ENCODE measurements at places on chromosomes 5 and 9. TPM values are rescaled to one million over a fixed set of nuclear protein-coding genes. Genes with fewer than 3 reads are reported as not detected.

DNA sequence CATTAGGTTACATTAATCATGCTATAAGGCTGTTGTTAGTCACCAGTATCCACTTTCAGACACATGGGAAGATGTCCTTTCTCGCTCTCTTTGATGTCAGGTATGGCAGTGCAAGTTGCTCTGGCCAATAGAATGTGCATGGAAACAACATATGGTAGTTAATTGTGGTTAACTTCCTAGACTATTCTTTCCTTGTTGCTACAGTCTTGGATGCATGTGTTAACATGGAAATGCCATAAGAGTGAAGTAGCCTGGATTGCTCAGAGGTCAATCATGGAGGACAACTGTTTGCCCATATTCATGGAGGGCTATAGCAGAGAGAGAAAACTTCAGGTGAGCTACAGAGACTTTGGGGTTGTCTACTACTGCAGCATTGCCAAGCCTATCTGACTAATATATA, 245.8 kb upstream of the GAS1 start:
- DNase-seq = no peak

- no peak for DNase-seq
These were observed 1.0 kb downstream of the NUDCD2 start for GRCh38 chr5:163458778-163459385.

DNA sequence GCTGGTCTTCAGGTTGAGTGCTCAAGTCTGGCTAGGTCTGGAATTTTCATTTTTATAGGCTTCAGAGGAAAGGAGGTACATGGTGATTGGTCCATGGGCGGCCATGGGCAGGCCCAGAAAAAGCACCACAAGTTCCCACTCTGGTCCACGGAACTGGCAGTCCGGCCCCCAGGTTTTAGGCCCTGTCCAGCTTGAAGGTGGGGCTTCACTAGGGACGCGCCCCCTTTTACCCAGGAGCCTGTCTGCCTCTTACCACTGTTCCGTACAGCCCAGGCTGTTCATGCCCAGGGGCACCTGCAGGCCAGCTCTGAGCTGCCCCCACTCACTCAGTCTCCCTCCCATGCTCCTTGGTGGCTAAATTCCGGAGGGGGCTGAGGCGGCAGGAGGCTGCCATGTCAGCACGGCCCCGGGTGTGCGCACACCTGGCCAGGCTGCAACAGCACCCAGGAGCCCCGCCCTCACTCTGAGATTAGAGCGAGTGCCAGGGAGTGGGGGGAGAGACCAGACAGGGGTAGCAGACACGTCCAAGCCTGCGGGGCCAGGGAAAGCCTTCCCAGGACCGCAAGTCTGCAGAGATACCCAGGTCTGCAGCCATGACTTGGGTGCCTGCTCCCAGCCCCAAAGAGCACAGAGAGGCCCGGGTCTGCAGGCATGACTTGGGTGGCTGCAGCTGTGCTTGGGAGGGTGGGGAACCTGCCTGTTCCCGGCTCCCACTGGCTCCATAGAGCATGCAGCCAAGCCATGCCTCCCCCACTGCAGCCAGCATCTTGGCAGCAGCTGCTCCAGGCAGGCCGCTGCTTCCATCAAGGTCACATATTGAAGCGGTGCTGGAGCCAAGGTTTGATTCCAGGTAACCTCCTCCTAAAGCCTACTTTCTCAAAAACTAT, 390.2 kb upstream of the SGCD start:
- peak; percentile 40 for DNase-seq

The IRGM gene
- total RNA-seq = not detected

- DNase-seq = no peak
These were observed 21.8 kb downstream of the FYB1 start for GRCh38 chr5:39197556-39197955.
